Stimulated activated CD4-positive, alpha-beta T cell treated with anti-CD3 and anti-CD28 coated beads, Interleukin-1b, Interleukin-23, amount 100 ng/mL, for 24 hours (primary cell): ENCODE measurements at places on chromosomes 12 and 14.

DNA sequence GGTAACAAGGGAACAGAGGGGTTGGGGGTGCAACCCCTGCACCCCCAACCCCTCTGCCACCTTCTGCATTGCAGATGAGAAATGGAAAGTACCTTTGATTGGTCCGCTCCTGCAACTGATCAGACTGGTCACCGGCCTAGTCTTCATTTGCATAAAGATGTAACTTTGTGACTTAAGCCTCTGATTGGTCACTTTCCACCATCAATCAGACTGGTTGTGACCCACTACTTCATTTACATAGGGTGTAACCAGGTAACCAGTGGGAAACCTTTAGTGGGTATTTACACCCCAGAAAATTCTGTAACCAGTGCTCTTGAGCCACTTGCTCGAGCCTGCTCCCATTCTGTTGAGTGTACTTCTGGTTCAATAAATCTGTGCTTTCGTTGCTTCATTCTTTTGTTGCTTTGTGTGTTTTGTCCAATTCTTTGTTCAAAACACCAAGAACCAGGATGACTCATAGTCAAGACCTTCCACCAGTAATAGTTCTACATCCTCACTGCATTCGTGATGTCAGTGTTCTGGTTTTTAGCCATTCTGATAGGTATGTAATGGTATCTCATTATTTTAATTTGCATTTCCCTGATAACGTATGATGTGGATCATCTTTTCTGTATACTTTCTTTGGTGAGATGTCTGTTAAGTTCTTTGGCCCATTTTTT, 30.8 kb downstream of the LEMD3 start:
- no peak for DNase-seq

- DNase-seq = no peak
These were observed 88.5 kb upstream of the SLC38A4 start for GRCh38 chr12:46914336-46914735.

GRCh38 chr14:86639146-86639545, 1109.2 kb downstream of the FLRT2 start:
- DNase-seq = no peak

DNA sequence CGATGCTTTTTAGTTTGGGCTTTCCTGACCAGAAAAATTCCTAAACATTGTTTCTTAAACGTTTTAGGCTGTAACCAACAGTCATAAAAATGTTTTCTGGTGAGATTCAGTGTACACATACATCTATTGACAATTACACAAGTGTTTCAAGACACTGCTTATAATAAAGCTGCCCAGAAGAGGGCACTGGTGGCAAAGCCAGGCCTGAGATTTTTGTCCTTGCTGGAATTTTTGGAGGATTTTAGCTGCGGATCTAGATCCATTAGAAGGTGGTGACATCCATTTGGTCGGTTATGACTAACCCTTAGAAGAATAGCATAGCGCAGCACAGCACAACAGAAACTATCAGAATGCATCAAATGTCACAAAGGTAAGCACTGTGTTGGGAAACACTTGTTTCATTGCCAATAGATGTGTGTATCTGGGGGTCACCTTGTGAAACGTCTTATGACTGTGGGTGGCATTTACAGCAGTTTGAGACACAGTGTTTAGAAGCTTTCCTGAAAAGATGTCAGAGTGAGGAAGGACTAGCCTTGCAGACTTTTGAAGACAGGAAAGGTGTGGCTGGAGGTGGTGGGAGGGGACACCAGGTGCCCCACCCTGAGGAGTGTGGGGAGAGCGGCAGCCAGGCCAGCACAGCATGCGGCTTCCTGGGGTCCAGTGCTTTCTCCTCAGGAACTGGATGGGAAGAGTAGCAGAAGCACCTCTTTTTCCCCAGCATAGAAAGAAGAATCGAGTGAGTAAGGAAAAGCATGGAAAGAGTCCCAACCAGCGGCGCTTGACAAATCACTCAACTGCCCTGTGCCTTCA, 54.7 kb upstream of the FKBP4 start:
- DNase-seq = no peak
